GM12864 (cell line): ENCODE measurements at places on chromosomes 2 and 18.

- DNase-seq: no peak
These were observed 81.5 kb upstream of the FN1 start for GRCh38 chr2:215517391-215517790.

DNA sequence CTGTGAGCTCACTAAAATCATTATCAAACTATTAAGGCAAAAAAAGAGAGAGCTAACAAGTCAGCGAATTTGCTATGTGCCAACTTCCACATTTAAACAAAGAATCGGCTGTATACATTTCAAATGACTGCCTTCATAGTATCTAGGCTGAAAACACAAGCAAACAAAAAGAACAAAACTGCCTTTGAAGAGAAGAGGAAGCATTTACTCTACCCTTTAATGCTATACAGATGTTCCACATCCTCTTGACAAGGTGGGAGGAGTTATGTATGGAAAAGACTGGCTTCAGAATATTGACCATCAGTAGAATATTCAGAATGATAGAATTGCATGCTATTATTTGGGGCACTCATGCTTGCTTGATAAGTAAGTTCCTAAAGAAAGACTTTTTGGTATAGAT is 741.7 kb downstream of the PLCL1 start:
- DNase-seq: no peak

- no peak for DNase-seq
These were observed 9.6 kb downstream of the HOXD8 start for GRCh38 chr2:176138923-176139660.

- no peak for DNase-seq
These were observed 125.0 kb downstream of the LPIN1 start for GRCh38 chr2:11871421-11871820.

- DNase-seq: no peak
These were observed 28.6 kb downstream of the IRS1 start for GRCh38 chr2:226771067-226771466.

DNA sequence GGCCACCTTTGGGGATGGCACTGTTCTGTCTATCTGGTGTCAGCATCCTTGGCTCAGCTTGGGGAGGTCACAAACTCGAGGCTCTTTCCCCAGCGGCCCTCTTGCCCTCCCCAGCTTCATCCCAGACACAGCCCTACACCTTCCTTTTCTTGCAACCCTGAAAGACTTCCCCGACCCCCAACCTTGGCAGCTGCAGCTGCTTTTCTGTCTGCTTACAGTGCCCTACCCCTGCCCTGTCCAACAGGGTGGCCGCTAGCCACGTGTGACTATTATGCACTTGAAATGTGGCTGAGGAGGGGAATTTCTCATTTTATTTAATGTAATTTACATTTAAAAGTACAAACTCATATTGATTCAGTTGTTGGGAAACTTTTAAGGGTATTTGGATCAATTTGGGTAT is 41.3 kb downstream of the NGEF start:
- DNase-seq: no peak

DNA sequence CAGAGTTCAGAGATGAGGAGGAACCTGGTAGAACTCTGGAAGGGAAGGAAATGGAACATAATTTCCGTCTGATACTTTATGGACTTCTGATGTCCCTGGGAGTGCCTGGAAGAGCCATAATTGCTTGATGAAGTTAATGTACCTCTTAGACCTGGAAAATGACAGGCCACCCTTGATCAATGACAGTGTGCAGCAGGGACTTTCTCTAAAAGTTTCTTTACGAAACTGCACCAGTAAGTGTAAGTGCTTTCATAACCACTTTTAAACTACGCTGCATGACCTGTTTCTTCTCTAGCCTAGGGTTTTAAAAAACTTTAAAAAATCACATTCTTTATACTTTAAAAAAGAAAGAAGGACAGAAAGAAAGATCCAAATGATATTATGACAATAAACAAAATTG is 164.5 kb downstream of the LPIN1 start:
- DNase-seq: no peak

- no peak for DNase-seq
These were observed 19.6 kb downstream of the LDAH start for GRCh38 chr2:20803226-20803682.

- no peak for DNase-seq
These were observed 5.9 kb upstream of the ZAP70 start for GRCh38 chr2:97707362-97708047.

DNA sequence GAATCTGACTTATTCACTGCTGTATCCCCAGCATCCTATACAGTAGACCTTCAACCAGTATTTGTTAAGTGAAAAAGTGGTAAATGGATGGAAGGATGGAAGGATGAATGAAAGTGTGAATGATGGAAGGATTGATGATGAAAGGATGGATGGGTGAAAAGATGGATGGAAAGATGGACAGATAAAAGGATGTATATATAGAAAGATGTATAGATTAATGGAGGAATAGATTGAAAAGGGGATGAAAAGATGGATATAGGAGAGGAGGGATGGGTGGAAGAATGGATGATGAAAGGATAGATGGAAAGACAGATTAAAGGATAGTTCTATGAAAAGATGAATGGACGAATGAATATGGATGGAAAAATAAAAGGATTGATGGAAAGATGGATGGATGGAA is 50.0 kb downstream of the PSD4 start:
- DNase-seq: no peak

- DNase-seq: no peak
These were observed 46.6 kb downstream of the KCMF1 start for GRCh38 chr2:85017411-85018048.

- no peak for DNase-seq
These were observed 36.5 kb downstream of the ZRANB3 start for GRCh38 chr2:135494503-135494902.

- no peak for DNase-seq
These were observed 64.4 kb upstream of the FOSL2 start for GRCh38 chr2:28327956-28328922.

- DNase-seq: no peak
These were observed 80.3 kb downstream of the XRCC5 start for GRCh38 chr2:216189410-216189809.

GRCh38 chr18:38115201-38115600 is 549.6 kb upstream of the CELF4 start:
- no peak for DNase-seq

- no peak for DNase-seq
These were observed 60.4 kb downstream of the FAM117B start for GRCh38 chr2:202695166-202695565.

GRCh38 chr2:82827426-82827825 is 1631.7 kb downstream of the SUCLG1 start:
- no peak for DNase-seq

- no peak for DNase-seq
These were observed 30.0 kb downstream of the FHL2 start for GRCh38 chr2:105368759-105369408.

DNA sequence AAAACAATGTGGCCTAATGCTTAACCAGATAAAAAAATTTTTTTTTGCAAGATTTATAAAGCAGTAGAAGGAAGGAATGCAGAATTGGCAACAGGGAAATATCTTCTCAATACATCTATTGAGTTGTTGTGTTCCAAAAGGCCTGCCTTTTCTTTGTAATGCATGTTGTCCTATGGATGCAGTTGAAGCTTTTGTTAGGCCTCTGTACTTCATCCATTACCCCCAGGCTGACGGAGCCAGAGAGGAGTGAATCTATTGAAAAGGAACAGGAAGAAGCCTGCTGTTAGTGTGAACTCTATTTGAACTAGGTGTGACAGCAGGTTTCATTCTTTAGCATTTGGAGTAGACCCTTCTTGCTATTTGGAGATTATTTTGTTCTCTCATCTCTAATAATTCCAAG is 56.5 kb downstream of the MTX2 start:
- DNase-seq: no peak

- DNase-seq: no peak
These were observed 364.8 kb upstream of the SLC14A2 start for GRCh38 chr18:45250479-45250878.

GRCh38 chr18:78751664-78752063 is 228.0 kb upstream of the SALL3 start:
- DNase-seq: no peak

GRCh38 chr2:217736776-217737550 is 265.8 kb downstream of the TNS1 start:
- no peak for DNase-seq

DNA sequence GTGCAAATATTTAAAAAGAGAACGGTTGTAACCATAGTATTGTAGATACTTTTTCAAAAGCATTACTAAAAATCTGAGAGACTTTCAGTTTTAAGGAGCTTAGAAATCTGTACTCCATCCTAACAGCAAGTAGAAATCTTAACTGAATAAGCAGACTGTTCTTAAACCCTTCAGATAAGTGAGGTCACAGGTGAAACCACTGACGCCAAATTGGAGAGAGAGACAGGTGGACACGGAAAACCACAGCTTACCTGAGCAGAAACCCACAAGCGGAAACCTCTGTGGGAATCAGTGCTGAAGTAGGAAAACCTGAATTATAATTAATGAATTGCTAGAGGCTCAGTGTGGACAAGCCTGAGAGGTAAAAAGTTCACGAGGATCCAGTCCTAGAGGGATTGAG is 959.4 kb upstream of the CELF4 start:
- DNase-seq: no peak

GRCh38 chr2:157809212-157809611 is 66.9 kb downstream of the ACVR1 start:
- no peak for DNase-seq

- DNase-seq: no peak
These were observed 221.7 kb downstream of the GCA start for GRCh38 chr2:162565666-162566065.

GRCh38 chr2:38129481-38129880 is 53.5 kb upstream of the CYP1B1 start:
- DNase-seq: no peak

DNA sequence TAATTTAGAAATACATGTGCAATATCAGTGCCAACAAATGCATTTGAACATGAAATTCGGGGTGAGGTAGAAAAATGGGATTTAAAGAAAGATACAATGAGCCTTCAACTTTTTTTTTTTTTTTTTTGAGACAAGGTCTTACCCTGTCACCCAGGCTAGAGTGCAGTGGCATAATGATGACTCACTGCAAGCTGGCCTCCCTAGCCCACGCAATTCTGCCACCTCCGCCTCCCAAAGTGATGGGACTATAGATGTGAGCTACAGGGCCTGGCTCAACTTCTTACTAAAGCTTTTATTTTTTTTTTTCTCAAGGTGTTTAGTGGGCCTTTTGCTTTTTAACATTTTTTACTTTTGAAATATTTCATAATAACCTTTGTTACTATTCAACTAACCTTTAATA is 365.6 kb downstream of the LRRTM4 start:
- no peak for DNase-seq

- DNase-seq: peak; percentile 5
These were observed 325.4 kb upstream of the FIGN start for GRCh38 chr2:164061129-164061746.

DNA sequence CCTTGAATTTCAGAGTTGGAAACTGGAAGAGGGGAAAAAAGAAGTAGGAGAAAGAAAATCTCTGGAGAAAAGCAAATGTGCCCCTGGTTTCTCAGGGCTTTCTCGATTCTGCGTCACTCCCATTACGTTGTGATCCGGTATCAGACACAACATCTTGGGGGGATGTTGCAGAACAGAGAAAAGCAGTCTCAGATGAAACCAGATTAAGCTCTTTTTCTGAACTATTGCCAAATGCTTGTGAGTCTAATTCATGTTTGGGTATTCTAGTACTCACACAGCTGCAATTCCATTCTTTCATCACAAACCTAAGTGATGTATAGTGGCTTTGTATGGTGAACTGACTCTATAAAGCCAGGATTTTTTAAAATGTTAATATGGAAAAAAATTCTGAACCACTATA is 233.2 kb downstream of the TCF4 start:
- DNase-seq: no peak

DNA sequence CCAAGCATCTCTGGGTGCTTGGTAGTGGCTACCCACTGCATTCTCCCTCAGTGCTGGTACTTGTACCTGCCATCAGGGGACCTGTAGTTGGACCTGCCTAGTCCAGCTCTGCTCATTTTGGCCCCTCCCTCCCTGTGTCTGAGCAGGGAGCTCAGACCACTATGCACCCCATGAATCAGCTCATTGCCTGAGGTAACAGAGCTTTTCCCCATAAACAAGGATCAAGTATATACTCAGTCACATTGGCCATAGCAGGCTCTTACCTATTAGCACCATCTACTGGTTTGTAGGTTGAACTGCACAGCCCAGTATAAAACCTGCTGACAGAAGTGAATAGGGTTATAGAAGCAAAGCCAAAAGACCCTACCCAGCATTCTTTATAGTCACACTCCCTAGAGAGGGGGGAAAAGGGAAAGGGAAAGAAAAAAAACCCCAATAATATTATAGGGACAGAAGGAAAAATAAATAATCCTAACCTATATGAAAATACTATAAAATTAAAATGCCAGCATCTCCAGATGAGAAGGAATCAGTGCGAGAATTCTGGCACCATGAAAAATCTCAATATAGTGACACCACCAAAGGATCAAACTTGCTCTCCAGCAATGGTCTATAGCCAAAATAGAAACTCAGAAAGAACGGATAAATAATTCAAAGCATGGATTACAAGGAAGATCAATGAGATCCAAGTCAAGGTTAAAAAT is 6.9 kb upstream of the FLACC1 start:
- peak; percentile 18 for DNase-seq

- DNase-seq: no peak
These were observed 13.4 kb downstream of the CNOT9 start for GRCh38 chr2:218582076-218582475.

GRCh38 chr2:220961143-220961860 is 610.8 kb downstream of the EPHA4 start:
- no peak for DNase-seq

GRCh38 chr2:5995832-5996231 is 303.6 kb downstream of the SOX11 start:
- DNase-seq: no peak

DNA sequence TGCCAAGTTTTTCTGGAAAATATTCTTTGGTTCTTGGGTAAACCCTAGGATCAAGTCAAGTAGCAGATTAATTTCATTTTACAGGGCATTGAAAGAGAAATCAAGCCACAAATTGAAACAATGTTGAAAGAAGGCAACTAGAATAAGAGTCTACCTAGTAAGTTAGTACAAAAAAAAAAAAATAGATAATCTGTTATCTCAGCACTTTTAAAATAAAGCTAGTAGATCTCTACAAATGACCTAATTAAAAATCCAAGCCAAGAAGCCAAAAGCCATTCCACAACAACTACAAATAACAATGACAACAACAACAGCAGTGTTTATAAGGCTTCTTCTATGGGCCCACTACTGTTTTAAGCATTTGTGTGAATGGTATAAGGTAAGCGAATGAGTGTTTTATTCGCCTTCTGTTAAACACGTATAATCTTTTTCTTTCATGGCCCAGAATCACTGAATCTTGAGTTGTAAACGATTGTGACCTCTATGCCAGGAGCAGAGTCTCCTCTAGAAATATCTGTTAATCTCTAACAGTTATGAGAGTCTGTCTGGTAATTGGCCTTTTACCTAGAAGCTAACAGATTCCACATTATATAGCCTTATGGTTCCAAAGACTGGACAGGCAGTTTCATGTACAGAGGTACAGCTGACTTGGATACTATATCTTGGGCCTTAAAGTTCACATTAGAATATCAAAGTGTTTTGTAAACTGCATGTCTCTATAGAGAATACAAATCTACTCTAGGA is 28.6 kb upstream of the CUL3 start:
- no peak for DNase-seq

- no peak for DNase-seq
These were observed 5.5 kb downstream of the NHEJ1 start for GRCh38 chr2:219155054-219155644.

- DNase-seq: peak; percentile 34
These were observed 141.6 kb downstream of the ZNF236 start for GRCh38 chr18:76963936-76964335.
